ENCODE measurements at places on chromosomes 7 and 10. TPM values are rescaled to one million over a fixed set of nuclear protein-coding genes. Genes with fewer than 3 reads are reported as not detected.

Gene EBLN1
- total RNA-seq = not detected

GRCh38 chr7:33558549-33559323 is 346.6 kb upstream of the BMPER start:
- DNase-seq = no peak

- peak; percentile 44 for DNase-seq
Observed at GRCh38 chr10:131621784-131622624, 278.8 kb upstream of the PPP2R2D start.

GRCh38 chr7:92276460-92276864 is 30.7 kb downstream of the ANKIB1 start:
- DNase-seq = no peak

Gene AKR1C4
- not detected for total RNA-seq
